HS-27A (cell line): ENCODE measurements at places on chromosomes 16 and 17.

DNA sequence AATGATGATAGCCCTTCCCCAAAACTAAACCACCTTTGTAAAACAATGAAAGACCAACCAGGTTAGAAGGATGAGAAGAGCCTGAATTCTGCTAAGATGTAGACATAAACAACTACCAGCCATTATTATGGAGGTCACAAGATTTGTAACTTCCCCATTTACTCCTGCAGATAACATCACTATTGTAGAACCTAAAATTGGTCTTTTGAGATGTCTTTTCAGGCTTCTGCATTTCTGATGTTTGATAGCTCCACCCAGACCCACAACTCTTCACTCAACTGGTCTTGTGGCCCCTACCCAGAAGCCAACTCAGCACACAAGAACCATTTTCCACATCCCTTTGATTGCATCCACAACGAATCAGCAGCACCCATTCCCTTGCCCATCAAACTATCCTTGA, 100.8 kb downstream of the TMEM132E start:
- no peak for DNase-seq

DNA sequence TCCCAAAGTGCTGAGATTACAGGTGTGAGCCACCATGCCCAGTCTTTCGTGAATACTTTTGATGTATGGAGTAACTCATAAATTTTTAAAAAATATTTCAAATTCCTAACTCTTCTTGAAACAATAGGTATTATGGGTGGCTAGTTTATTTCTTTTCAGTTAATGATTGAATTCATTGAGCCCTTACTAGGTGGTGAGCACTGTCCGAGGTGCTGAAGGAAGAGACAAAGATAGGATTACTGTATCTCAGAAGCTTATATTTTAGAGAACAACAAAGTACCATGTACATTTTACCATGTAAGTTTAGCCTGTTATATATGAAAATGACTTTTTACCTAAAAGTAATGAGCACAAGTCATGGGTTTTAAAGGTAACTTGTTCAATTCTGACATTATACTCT, 418.3 kb downstream of the NPIPA7 start:
- DNase-seq, result no peak

DNA sequence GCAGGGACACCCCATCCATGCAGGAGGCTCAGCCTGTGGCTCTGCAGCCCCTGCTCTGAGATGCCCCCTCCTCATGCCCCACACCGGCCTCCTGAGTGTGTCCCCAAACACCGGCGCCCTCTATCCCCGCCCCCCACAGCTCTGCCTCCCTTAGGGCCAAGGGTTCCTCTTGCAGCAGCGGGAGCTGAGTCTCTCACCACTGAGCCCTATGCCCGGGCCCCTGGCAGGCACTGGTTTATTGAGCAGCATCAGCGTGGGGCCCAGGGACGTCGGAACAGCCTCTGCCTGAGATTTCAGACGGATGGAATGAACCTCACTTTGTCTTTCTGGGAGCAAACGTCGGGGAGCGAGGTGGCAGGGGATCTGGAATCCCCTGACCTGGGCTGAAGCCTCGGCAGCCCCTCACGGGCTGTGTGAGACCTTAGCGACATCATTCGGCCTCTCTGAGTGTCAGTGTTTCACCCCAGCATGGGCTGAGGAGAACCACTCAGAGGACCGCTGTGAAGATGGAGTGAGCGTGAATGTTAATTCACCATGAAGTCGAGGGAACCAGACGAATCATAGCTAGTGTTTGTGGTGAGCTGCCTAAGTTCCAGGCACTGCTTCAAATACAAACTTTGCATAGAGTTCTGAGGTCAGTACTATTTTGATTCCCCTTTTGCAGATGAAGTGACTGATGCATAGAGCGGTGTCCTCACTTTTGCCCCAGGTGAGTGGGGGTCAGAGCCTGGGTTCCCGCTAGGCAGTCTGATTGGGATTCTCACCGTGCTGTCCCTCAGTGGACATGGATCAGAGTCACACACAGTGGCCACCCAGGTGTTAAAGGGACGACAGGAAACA, 5.3 kb upstream of the C16orf74 start:
- no peak for DNase-seq

DNA sequence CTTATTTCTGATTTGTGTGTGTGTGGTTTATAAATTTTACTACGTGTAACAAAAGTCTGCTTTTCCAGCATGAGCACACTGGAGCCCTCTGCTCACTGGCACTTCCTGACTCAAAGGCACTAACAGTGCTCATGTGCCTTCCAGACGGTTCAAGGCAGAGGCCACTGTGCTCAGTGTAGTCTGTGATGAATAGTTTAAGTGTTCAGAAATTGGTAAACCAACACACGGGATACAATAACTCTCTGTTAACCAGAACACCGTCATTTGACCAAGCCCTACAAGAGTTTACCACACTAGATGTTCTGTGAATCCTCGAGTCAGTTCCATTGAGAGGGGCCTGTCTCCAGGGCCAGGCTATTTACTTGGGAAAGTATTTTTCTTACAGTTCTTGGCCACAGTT, 191.9 kb downstream of the MRTFB start:
- no peak for DNase-seq

GRCh38 chr16:85239239-85239638, 127.0 kb upstream of the CIBAR2 start:
- DNase-seq, result no peak

GRCh38 chr16:14486520-14487303, 143.3 kb downstream of the PARN start:
- peak; percentile 81 for DNase-seq

DNA sequence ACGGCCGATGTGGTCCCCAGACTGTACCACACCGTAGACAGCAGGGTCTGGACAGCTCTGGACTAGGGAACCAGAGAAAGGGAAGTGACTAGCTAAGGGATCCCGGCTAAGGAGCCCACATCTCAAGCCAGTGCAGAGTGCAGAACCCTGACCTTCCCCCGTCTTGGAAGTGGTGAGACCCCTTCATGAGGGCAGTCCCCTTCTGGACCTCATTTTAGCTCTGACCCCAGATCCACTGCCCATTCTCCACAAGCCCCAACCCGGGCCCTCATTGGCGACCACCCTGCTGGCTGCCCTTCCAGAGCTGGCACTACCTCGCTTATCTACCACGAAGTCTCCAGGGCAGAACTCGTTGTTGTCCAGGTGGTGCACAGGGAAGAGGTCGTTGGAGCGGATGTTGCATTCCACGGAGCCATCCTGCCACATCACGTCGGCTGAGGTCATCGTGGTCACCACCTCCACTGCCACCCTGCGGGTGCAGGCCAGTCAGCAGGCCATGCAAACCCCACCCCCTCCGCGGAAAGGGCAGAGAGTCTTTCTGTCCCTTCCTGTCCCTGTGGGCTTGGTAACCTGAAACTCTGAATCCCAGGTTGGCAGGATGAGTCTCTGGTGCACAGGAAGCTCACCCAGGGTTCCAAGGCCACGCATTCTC, 14.2 kb downstream of the SPHK1 start:
- DNase-seq, result no peak

- DNase-seq, result no peak
Measured at GRCh38 chr16:67672739-67673662, 6.4 kb downstream of the C16orf86 start.

DNA sequence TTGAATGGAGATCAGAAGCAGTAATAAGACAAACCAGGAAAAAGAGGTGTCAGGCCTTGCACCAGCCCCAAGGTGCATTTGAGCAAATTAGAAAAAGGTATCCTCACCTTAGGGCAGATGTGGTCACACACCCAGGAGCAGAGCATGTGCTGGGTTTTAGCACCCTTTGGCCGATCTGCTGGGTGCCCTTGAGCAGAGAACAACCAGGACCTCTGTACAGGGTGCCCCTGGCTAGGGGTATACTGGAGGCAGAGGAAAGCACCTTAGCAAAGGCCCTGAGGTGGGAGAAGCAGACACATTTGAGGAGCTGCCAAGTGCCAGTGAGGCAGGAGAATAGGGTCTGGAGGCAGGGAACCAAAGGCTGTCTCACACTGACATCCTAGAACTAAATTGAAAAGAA, 67.0 kb downstream of the IQCK start:
- no peak for DNase-seq

GRCh38 chr17:62627904-62628633, 599 bp downstream of the MRC2 start:
- no peak for DNase-seq

GRCh38 chr17:29068818-29069217, 25.9 kb downstream of the PIPOX start:
- no peak for DNase-seq

DNA sequence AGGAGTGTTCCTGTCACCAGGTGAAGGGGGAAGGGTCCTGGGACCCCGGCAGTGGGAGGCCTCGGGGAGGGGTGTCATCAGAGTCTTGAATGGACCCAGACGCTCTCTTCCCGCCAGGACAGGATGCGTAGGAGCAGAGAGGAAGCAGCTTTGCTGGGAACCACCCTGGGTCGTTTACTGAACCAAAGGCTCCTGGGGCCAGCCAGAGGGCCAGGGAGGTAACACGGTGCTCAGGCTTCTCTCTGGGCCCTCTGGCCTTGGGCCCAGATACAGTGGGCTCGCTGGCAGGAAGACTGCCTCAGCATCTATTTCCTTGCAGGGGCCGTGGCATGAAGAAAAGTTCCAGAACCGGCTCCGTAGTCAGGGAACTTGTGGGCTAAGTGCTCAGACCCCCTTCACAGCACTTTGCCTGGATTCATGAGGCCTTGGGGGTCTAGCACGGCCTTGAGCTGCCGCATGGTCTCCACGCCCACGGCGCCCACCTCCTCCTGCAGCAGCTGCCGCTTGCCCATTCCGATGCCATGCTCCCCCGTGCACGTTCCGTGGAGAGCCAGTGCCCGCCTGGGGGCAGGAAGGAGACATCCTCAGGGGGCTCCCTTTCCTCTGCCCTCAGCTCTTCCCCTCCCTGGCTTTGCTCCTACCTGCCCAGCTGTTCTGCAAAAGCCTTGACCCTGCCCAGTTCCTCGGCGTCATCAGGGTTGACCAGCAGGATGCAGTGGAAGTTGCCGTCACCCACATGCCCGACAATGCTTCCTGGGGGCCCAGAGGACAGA, 4.4 kb downstream of the LDHD start:
- DNase-seq, result no peak

GRCh38 chr16:50679676-50680555, 1.2 kb downstream of the SNX20 start:
- DNase-seq, result no peak
